ENCODE measurements at places on chromosomes 7 and 10. TPM values are rescaled to one million over a fixed set of nuclear protein-coding genes. Genes with fewer than 3 reads are reported as not detected.
A peak's percentile ranks its signal among the peaks of the same experiment; 100 is the strongest.

- H3K27me3 ChIP-seq = no peaks in the 10 kb centered on the region
- DNase-seq = no peak
These were observed 3.6 kb downstream of the CCDC71L start for GRCh38 chr7:106657085-106657991.

DNA sequence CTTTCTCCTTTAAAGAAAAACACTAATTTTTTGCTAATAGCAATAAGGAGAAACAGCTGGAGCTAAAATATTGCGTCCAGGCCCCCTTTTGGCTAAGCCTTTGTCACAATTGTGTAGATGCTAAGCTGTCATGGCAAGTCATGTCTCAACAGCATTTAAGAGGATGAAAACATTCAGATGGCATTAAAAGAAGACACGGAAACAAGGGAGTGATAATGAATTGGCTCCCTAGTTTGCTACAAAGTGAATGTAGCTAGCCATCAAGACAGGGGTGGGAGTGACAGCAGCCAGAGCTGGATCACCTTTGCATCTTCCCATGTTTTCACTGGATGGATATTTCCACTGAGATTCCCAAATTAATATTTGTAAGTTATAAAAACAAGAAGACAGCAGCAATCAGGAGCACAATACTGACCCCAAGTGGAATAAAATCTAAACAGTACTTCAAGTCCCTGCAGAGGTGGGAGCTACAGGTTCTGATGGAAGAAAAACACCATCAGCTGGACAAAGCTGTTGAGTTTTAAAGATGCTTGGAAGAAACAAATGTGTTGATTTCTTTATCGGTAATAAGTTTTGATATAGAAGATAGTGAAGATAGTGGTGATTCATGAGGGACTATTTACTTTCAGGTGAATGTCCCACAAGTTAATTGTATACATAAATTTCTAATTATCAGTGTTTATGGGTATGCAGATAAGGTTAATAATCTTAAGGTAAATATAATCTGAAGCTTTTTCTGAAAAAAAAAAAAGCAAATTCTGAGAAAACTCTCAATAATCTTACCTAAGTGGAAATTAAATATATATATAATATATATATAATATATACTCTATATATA, 129.4 kb downstream of the SLC16A9 start:
- no peaks in the 10 kb centered on the region for H3K4me1 ChIP-seq
- no peaks in the 10 kb centered on the region for H3K27me3 ChIP-seq
- H3K36me3 ChIP-seq = no peaks in the 10 kb centered on the region
- no peak for DNase-seq

GRCh38 chr10:69492091-69492745, 41.0 kb downstream of the TSPAN15 start:
- H3K4me3 ChIP-seq = no peak overlapping the region
- H3K4me1 ChIP-seq = peaks cover 4% of the 10 kb centered on the region
- H3K27ac ChIP-seq = no peak overlapping the region
- H3K36me3 ChIP-seq = no peaks in the 10 kb centered on the region

DNA sequence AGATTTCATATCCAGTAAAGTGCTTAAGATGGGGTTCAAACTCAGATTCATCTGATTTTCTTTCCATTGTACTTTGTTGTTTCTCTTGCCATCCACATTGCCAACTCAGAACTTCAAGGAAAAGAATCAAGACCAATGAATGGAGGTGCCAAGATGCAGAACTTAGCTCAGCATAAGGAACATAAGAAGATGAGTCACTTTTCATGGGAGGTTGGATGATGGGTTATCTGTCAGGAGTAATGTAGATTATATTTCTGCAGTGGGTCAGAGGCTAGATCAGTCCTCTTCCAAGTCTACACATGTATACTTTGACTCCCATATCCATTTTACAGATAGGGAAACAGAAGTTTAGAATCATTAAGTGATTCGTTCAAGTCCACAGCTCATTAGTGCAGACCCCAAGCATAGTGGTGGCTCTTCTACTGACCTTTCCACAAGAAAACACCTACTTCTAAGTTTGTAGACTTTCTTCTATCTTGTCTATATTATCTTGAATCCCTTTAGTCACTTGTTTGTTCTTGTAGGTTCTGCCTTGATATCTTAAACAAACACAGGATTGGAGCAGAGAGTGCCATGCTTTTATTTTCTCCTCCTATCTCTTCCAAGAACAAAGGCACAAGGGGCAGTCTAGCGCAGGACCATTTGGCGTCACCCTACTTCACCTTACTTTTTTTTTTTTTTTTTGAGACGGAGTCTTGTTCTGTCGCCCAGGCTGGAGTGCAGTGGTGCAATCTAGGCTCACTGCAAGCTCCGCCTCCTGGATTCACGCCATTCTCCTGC, 14.0 kb upstream of the ADD3 start:
- no peak overlapping the region for H3K4me3 ChIP-seq
- H3K36me3 ChIP-seq = no peaks in the 10 kb centered on the region
- H3K4me1 ChIP-seq = peaks cover 24% of the 10 kb centered on the region
- H3K27ac ChIP-seq = no peak overlapping the region

Gene CASP7
- total RNA-seq = 14.8 TPM

- no peaks in the 10 kb centered on the region for H3K4me1 ChIP-seq
- H3K36me3 ChIP-seq = no peaks in the 10 kb centered on the region
- H3K27ac ChIP-seq = no peak overlapping the region
- H3K4me3 ChIP-seq = no peak overlapping the region
These were observed 387.3 kb downstream of the HPSE2 start for GRCh38 chr10:98848361-98848760.

DNA sequence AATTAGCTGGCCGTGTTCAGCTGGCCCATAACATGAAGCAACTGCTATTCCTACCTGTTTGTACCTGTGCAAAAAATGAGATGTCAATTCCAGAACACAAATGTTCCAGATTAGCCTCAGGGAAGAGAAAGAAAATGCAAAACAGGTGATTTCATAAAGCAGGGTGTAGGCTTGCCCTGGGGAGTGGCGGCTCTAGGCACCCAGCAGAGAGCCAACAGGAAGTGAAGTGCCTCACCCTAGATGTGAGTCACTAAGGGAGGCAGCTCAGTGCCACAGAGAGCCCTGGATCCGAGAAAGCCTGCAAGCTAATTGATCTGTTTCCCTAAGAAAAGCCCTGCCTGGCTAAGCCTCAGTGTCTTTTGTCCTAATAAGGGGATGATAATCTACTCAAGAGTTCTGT, 240.0 kb downstream of the ARHGAP21 start:
- peak; percentile 69 for DNase-seq
- no peak overlapping the region for H3K4me3 ChIP-seq
- H3K36me3 ChIP-seq = peaks cover 8% of the 10 kb centered on the region

DNA sequence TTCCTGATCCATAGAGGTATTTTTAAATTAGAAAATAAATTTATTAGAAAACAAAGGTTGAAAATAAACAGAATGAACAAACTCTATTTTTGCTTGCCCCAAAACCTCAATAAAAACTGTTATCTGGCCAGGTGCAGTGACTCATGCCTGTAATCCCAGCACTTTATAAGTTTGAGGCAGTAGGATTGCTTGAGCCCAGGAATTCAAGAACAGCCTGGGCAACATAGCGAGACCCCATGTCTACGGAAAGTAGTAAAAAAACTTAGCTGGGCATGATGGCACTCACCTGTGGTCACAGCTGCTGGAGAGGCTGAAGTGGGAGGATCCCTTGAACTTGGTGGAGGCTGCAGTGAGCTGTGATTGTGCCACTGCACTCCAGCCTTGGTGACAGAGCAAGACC, 10.3 kb downstream of the SLK start:
- no peak overlapping the region for H3K4me3 ChIP-seq
- no peak for DNase-seq
- H3K27ac ChIP-seq = no peak overlapping the region

- no peaks in the 10 kb centered on the region for H3K27me3 ChIP-seq
- H3K4me3 ChIP-seq = no peak overlapping the region
- H3K4me1 ChIP-seq = no peaks in the 10 kb centered on the region
- H3K36me3 ChIP-seq = peaks cover 44% of the 10 kb centered on the region
- H3K27ac ChIP-seq = peak overlapping the region; percentile 6
- no peak for DNase-seq
These were observed 52.8 kb downstream of the NRF1 start for GRCh38 chr7:129664029-129665012.

Gene MACROH2A2
- 177 TPM for total RNA-seq

- H3K27ac ChIP-seq = peak overlapping the region; percentile 16
- peaks cover 21% of the 10 kb centered on the region for H3K36me3 ChIP-seq
- H3K4me3 ChIP-seq = peak overlapping the region; percentile 95
- peaks cover 11% of the 10 kb centered on the region for H3K4me1 ChIP-seq
- no peaks in the 10 kb centered on the region for H3K27me3 ChIP-seq
- DNase-seq = peak; percentile 75
These were observed 826 bp downstream of the CHPF2 start for GRCh38 chr7:151232917-151233701.

DNA sequence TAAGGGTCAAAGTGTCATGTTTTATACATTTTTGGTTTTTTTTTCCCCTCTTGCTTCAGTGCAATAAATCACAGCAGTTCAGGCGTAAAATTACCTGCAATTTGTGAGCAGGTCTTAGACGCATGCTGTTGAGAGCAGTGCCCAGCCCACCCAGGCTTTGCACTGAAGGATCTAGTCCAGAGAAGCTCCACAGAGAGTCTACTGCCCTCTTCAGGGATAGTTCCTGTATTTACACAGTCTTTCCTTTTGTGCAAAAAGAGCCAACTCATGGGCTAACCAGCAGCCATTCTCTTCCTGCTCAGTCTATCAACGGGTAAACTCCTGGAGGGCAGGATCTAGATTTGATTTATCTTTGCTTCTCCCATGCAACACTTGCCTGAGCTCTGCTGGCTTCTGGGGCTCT, 82.2 kb upstream of the NAMPT start:
- H3K27ac ChIP-seq = no peak overlapping the region
- H3K4me3 ChIP-seq = no peak overlapping the region
- H3K4me1 ChIP-seq = peaks cover 7% of the 10 kb centered on the region

DNA sequence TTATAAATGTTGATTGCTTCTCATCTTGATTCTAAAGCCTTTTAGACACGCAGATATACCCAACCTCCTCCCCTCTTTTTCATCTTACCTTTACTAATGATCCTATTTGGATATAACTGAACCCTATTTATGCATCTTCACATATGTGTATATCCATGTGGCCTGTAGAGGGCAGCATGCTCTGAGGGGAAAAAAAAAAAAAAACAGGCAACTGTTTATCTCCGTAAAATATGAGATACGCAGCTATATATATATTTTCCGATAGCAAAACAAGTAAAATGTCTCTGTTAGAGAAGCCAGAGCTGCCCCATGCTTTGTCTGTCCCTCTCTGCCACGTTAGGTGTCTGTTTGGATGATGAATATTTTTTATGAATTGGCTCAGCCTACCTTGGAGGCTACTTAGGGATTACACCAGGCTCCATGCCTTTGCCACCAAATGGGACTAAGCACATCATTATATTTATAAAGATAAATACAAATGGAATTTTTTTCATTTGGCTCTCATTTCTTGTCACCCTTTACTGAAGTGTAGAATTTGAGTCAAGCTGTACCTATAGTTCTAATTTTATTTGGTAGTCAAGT, 174.8 kb upstream of the FZD1 start:
- H3K27me3 ChIP-seq = no peaks in the 10 kb centered on the region
- H3K4me1 ChIP-seq = no peaks in the 10 kb centered on the region
- H3K4me3 ChIP-seq = no peak overlapping the region
- DNase-seq = no peak
- H3K36me3 ChIP-seq = no peaks in the 10 kb centered on the region

DNA sequence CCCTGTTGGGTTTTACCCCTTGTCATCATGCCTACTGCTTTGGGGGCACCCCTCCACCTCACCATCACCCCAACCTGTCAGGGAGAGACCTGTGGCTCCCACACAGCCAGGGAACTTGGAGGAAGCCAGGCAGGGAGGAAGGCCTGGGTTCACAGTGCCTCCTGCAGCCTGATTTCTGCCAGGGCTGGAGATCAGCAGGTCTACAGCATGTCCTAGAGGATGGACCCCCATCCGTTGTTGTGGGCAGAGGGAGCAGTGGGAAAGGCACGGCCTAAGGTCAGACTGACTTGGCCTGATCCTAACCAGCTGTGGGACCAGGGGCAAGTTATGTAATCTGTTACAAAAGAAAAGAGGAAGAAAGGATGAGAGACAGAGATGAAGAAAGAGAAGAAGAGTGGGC, 28.2 kb downstream of the ZCCHC24 start:
- no peak overlapping the region for H3K27ac ChIP-seq
- no peaks in the 10 kb centered on the region for H3K4me1 ChIP-seq
- H3K27me3 ChIP-seq = no peaks in the 10 kb centered on the region
- no peak overlapping the region for H3K4me3 ChIP-seq
- no peaks in the 10 kb centered on the region for H3K36me3 ChIP-seq

Gene ZNF248
- 6.7 TPM for total RNA-seq

- H3K36me3 ChIP-seq = peaks cover 15% of the 10 kb centered on the region
- no peaks in the 10 kb centered on the region for H3K4me1 ChIP-seq
- no peaks in the 10 kb centered on the region for H3K27me3 ChIP-seq
- DNase-seq = no peak
- no peak overlapping the region for H3K4me3 ChIP-seq
- H3K27ac ChIP-seq = no peak overlapping the region
These were observed 68.7 kb downstream of the TAX1BP1 start for GRCh38 chr7:27808626-27809025.

GRCh38 chr7:11707606-11708193, 124.3 kb downstream of the THSD7A start:
- no peaks in the 10 kb centered on the region for H3K27me3 ChIP-seq
- H3K27ac ChIP-seq = no peak overlapping the region
- no peaks in the 10 kb centered on the region for H3K36me3 ChIP-seq
- DNase-seq = no peak
- no peak overlapping the region for H3K4me3 ChIP-seq

Gene NPSR1
- not detected for total RNA-seq

DNA sequence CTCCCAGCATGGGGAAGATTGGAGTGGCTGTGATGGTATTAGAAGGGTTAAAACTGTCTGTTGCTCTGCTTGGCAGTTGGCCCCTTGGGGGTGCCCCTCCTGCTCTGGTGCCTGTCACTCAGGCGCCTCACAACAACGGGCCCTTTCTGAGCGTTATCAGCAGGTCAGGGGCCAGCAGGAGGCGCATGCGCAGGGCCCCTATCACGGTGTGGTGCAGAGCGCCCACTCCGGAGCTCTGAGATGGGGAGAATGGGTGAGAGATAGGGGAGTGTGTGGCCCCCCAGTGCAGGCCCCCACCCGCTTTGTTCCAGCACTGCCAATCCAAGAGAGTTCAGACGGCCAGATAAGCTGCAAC, 24.8 kb downstream of the GBX1 start:
- no peak for DNase-seq
- no peaks in the 10 kb centered on the region for H3K27me3 ChIP-seq
- H3K27ac ChIP-seq = no peak overlapping the region
- H3K4me3 ChIP-seq = no peak overlapping the region
- no peaks in the 10 kb centered on the region for H3K4me1 ChIP-seq

Gene VWDE
- 11.8 TPM for total RNA-seq

GRCh38 chr7:142604671-142605070, 144.6 kb upstream of the PRSS1 start:
- H3K27me3 ChIP-seq = peaks cover 9% of the 10 kb centered on the region
- H3K4me3 ChIP-seq = no peak overlapping the region
- H3K4me1 ChIP-seq = no peaks in the 10 kb centered on the region
- H3K36me3 ChIP-seq = no peaks in the 10 kb centered on the region
- DNase-seq = no peak
- H3K27ac ChIP-seq = no peak overlapping the region

- H3K4me3 ChIP-seq = peak overlapping the region; percentile 32
- no peak overlapping the region for H3K27ac ChIP-seq
- peaks cover 96% of the 10 kb centered on the region for H3K36me3 ChIP-seq
- no peaks in the 10 kb centered on the region for H3K27me3 ChIP-seq
These were observed 13.0 kb downstream of the ATAD1 start for GRCh38 chr10:87804939-87805569.
